ENCODE measurements at places on chromosomes 2 and 18. TPM values are rescaled to one million over a fixed set of nuclear protein-coding genes. Genes with fewer than 3 reads are reported as not detected.

GRCh38 chr18:28606686-28607085, 429.8 kb upstream of the CDH2 start:
- DNase-seq: no peak

DNA sequence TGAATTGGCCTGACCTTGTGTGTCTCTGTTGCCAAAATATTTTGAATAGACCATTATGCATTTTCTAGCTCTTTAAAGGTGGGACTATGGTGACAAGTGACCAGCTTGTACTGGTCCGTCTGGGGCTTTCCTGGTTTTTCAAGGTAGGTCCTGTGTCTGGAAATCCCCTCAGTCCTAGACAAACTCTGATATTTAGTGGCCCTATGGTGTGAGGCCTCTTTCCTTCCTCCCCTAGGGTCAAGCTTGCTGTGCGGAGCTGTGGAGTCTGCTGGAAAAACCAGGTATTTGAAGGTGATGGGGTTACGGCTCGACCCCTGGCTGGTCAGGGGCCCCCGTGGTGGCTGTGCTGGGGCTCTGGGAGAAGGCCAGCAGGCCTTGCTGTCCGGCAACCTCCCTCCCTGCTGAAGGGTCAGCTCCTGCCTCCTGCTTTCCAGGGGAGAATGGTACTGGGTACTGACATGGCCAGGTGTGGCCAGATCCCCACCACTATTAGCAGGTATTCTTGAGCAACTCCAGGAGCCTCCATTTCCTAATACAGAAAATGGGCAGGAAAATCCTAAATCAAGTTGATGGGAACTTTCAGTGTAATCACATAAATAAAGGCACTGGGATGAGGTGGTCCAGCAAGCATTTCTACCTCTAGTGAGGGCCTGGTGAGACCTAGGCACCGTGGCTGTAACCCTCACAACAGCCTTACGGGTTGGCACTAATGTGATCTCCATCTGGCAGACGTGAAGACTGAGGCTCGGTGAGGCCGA, 86.2 kb upstream of the HS6ST1 start:
- no peak for DNase-seq

GRCh38 chr18:77108001-77108692, 24.4 kb downstream of the MBP start:
- DNase-seq: no peak

- DNase-seq: no peak
Measured at GRCh38 chr18:45571195-45571594, 44.1 kb upstream of the SLC14A2 start.

- DNase-seq: no peak
Measured at GRCh38 chr18:36419900-36420531, 122.5 kb downstream of the FHOD3 start.

DNA sequence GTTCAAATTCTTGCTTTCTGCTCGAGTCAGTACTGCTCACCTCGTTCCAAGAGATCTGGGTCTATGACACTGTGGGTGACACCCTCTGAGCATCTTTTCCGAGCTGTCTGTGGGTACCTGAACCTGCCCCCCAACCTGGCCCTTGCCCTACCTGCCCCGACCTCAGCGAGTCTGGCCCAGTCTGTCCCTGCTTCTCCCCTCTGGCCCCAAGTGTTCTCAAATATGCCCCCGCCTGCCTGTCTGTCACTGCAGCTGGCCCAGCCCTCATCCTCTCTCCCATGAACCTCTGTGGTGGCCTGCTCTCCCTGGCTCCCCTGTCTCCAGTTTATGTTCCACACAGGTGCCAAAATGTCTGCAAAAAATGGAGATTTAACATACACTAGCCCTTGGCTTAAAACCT, 11.8 kb downstream of the IL1R1 start:
- no peak for DNase-seq

- DNase-seq: no peak
Measured at GRCh38 chr18:6731222-6731596, 1.7 kb downstream of the ARHGAP28 start.

- DNase-seq: no peak
Measured at GRCh38 chr2:125667630-125668029, 988.3 kb upstream of the GYPC start.

DNA sequence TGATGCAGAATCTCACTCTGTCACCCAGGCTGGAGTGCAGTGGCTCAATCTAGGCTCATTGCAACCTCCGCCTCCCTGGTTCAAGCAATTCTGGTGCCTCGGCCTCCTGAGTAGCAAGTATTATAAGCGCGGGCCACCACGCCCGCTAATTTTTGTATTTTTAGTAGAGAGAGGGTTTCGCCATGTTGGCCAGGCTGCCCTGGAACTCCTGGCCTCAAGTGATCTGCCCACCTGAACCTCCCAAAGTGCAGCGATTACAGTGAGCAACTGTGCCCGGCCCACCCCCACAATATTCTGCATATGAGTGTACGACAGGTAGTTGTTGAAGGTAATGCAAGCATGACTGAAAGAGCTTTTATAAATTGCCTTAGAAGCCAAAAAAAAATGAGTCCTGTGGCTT, 1.2 kb downstream of the WDR75 start:
- no peak for DNase-seq

- DNase-seq: no peak
Measured at GRCh38 chr2:198763793-198764192, 693.9 kb downstream of the SATB2 start.

DNA sequence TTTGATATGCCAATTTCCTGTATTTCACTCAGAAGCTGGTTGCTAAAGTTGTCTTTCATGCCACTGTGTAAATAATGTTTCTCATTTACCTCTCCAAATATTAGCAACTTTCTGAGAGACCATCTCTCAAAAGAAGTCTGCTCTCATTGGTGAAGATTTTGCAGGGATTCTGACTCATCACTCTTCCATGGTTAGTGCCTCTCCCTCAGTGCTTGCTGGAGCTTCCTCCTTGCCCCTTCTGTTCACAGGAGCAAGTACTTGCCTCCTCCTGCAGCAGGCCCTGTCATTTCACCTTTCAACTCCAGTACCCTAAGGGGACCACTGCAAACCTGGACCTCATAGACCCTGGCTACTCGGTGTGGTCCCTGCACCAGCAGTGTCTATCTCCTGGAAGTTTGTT, 168.8 kb downstream of the ZNF385B start:
- DNase-seq: no peak

DNA sequence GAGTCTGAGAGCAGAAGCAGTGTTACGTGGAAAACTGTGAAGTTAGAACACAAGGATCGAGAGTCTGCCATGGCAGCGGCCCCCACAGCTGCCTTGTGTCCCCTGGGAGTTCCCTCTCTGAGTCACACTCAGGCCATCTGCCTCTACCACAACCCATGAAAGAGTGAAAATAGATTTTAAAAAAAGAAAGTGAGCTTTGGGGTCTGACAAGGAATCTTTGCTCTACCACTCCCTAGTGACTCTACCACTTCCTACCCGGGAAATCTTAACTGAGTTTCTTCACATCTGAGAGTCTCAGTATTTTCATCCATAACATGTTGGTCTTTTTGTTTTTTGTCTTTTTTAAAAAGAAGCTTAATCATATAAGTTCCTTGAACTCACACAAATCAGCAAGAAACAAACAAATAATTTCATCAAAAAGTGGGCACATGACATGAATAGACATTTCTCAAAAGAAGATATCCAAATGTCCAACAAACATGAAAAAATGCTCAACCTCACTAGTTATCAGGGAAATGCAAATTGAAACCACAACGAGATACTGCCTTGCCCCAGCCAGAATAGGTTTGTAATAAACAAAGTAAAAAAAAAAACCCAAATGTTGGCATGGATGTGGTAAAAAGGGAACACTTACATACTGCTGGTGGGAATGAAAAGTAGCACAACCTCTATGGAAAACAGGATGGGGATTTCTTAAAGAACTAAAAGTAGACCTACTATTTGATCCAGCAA, 2.4 kb upstream of the MSGN1 start:
- DNase-seq: no peak

DNA sequence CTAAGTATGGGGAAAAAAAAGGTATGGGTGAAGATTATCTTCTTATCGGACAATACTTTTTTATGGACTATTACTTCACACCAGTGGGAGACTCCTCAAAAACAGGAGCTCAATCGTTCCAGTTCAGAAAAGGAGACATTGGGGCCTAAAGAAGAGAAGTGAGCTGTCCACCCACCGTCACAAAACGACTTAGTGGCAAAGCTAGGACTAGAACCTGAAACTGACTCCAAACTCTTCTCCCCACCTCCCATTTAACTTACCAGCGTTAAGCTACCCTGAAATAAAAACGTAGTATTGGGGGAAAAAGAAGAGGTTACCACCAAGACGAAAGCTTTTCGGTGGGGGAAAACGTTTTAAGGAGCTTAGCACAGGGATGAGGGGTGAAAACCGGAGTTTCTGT, 503 bp downstream of the GTF3C3 start:
- DNase-seq: no peak

DNA sequence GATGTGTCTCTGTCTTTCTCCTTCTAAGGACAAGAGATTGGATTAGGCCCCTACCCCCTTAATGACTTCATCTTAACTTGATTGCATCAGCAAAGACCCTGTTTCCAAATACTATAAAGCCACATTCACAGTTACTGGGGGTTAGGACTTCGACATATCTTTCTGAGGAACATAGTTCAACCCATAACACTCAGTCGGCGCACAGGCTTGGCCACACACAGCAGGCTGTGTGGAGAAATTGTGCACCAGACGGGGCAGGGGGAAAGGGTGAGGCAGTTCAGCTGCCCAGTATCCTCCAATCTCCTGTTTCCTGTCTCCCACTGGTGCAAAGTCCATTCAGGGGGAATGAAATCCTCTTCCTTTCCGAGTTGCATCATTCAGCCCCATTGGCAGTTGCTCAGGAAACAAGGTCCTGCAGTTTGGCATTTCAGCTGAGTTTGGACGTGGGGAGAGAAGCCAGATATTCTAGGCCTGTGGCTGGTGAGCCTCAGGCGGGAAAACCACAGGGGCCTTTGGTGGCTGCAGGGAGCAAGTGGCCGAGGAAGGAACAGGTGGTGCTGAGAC, 9.4 kb upstream of the RAPGEF4 start:
- no peak for DNase-seq

The NDUFS1 gene
- 38.1 TPM for polyA plus RNA-seq

The ALLC gene
- not detected for polyA plus RNA-seq

The LRRC30 gene
- not detected for polyA plus RNA-seq

The ERBB4 gene
- not detected for polyA plus RNA-seq

The CD8B2 gene
- polyA plus RNA-seq: 10.2 TPM

The MAPK4 gene
- polyA plus RNA-seq: not detected

The NT5C1B gene
- 0.86 TPM for polyA plus RNA-seq

The POU3F3 gene
- not detected for polyA plus RNA-seq

The RAX gene
- polyA plus RNA-seq: not detected

The PIAS2 gene
- polyA plus RNA-seq: 18.6 TPM

The CYP27C1 gene
- polyA plus RNA-seq: not detected

The IL36G gene
- not detected for polyA plus RNA-seq

Measured in CD8-positive, alpha-beta memory T cell (primary cell).